ENCODE measurements at places on chromosomes 5 and 9. TPM values are rescaled to one million over a fixed set of nuclear protein-coding genes. Genes with fewer than 3 reads are reported as not detected.

The PCDHGA3 gene
- 7.2 TPM for total RNA-seq

The ST6GALNAC6 gene
- 46.4 TPM for total RNA-seq

The ZNF879 gene
- total RNA-seq = 13.1 TPM

The MSMP gene
- not detected for total RNA-seq

The WNT8A gene
- 0.23 TPM for total RNA-seq

The CHMP5 gene
- 101 TPM for total RNA-seq

The UBE2QL1 gene
- total RNA-seq = 22.8 TPM

The TLR4 gene
- 10.6 TPM for total RNA-seq

The CDKN2A gene
- 0.46 TPM for total RNA-seq

The C9orf50 gene
- 0.23 TPM for total RNA-seq

The PSMB7 gene
- 172 TPM for total RNA-seq

The SHC3 gene
- 42.0 TPM for total RNA-seq

The ARL10 gene
- total RNA-seq = 39.7 TPM

The PAPPA gene
- 1.8 TPM for total RNA-seq

The GEMIN5 gene
- 22.6 TPM for total RNA-seq

The AFAP1L1 gene
- total RNA-seq = 5.5 TPM

The BTNL8 gene
- not detected for total RNA-seq

The SERF1A gene
- total RNA-seq = 37.8 TPM

The OTULIN gene
- total RNA-seq = 18.5 TPM

The OR1K1 gene
- total RNA-seq = not detected

The CNTNAP3B gene
- total RNA-seq = 39.7 TPM

The SPINK6 gene
- not detected for total RNA-seq

The SH3GL2 gene
- total RNA-seq = 52.1 TPM

The EGFLAM gene
- 5.8 TPM for total RNA-seq

The LCN12 gene
- total RNA-seq = 0.46 TPM

The ZNG1F gene
- total RNA-seq = 17.1 TPM

The C9orf153 gene
- total RNA-seq = 0.46 TPM

The ITK gene
- total RNA-seq = 0.23 TPM

The GGTA1 gene
- total RNA-seq = 3.5 TPM

The ALDH1A1 gene
- 20.8 TPM for total RNA-seq

The ADGRD2 gene
- total RNA-seq = 0.46 TPM

The SLIT3 gene
- total RNA-seq = 7.6 TPM

The AK3 gene
- total RNA-seq = 32.8 TPM

The PTGER4 gene
- total RNA-seq = 5.5 TPM

The PCA3 gene
- total RNA-seq = 1.4 TPM

The GARIN3 gene
- total RNA-seq = not detected

The PHF24 gene
- total RNA-seq = 45.2 TPM

The CDKN2AIPNL gene
- 60.0 TPM for total RNA-seq

The SLC6A7 gene
- 20.5 TPM for total RNA-seq

The SLC45A2 gene
- total RNA-seq = 0.23 TPM

The LCN10 gene
- total RNA-seq = not detected

The ATP6V1G1 gene
- 100 TPM for total RNA-seq

The PCDHGB3 gene
- 9.2 TPM for total RNA-seq

The IRX4 gene
- not detected for total RNA-seq

The FASTKD3 gene
- 15.7 TPM for total RNA-seq

The GAPT gene
- 0.92 TPM for total RNA-seq

The FKBP15 gene
- 14.8 TPM for total RNA-seq

The GNA14 gene
- 1.4 TPM for total RNA-seq

The SHISAL2B gene
- 0.92 TPM for total RNA-seq

The OGN gene
- 11.8 TPM for total RNA-seq

The DOCK2 gene
- total RNA-seq = 8.1 TPM

The TMC1 gene
- 0.46 TPM for total RNA-seq

The SPINK7 gene
- total RNA-seq = not detected

The CYLC2 gene
- not detected for total RNA-seq

The SLCO4C1 gene
- total RNA-seq = 0.92 TPM

The ADRB2 gene
- total RNA-seq = 2.1 TPM

The RUSC2 gene
- total RNA-seq = 56.3 TPM

The TLX3 gene
- not detected for total RNA-seq

All from diencephalon (tissue), 1 donor.